ENCODE measurements at places on chromosomes 4 and X.

DNA sequence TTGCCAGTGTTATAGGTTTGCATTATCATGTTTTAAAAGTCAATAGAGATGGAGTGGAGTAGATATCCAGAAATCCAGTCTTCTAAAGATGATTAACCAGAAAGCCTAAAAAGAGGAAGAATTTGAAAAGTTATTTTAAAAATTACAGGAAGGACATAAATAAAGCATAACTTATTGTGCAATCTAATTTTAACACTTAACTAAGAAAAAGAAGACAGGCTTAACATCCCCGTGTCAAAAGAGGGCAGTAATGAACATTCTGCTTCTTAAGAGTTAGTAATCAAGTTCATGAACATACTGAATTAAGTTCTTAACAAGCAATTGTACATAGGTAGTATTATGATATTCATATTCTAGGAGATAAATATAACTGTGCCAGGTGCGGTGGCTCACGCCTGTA lies 39.3 kb downstream of the ELF2 start:
- DNase-seq, result no peak

- DNase-seq, result no peak
Observed at GRCh38 chr4:102836596-102836995, 9.2 kb upstream of the UBE2D3 start.

DNA sequence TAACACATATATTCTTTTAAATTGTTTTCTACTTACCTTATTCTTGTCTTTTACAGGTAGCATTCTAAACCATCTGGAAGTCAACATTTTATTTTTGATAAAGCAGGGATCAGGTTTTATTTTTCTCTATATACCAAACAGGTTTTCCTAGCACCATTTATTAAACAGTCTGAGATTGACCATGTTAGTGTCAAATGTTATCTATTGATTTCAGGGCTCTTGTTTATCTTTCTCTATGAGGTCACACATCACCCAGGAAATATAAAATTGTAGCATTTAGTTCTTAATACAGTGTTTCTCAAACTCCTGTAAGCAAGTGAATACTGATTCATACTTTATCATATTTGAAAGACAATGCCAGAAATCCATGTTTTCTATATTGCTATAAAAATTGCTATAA lies 28.1 kb downstream of the PPP4R3C start:
- DNase-seq, result no peak

DNA sequence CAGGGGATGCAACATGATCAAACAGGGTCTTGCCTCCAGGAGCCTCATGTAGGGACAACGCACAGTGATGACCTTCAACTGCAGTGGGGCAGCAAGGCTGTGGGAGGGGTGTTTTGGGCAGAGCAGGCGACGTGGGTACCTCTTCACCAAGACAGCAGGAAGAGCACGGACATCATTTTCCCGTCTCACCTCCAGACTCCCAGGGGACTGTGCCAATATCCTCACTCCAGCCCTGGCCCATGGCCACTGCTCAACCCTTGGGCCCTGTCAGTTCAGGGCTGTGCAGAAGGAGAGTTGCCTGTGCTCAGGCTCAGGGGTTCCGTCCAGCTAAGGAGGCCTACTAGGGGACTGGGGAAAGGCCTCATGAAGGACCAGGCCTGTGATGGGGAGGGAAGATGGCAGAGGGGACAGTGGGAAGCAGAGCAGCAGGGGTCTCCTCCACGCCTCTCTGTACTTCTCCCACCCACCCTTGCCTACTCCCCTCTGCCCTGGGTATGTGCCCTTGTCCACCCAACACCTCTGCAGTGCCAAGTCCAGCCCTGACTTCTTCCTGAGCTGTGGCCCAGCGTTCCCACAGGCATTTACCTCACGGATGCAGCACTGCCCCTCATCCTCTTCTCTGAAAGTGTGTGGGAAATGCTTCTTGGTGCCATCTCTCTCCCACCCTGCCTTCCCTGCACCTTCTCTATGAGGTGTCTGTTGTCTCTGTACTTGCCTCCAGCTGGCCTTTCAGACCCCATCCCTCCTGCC lies 1.4 kb downstream of the IL9R start:
- no peak for DNase-seq

DNA sequence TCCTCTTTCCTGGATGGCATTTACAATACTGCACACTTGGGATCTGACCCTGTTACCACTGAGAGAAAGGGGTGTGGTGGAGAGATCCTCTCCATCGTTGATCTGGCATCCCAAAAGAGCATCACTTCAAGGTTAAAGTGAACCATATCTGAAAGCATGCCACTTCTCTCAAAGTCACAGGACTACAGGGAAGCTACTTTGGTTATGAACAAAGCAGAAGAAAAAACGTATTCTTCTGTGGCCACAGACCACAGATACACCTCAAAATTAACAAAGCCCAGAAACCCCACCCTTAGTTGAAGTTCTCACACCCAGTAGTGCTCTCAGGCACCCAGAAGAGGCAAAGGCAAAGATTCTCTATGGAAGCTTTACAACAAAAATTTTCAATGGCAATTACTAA lies 108.3 kb downstream of the JADE1 start:
- no peak for DNase-seq
